ENCODE measurements at places on chromosomes 5 and 9.

- DNase-seq, result no peak
Measured at GRCh38 chr5:79021753-79022152, 36.6 kb upstream of the ARSB start.

DNA sequence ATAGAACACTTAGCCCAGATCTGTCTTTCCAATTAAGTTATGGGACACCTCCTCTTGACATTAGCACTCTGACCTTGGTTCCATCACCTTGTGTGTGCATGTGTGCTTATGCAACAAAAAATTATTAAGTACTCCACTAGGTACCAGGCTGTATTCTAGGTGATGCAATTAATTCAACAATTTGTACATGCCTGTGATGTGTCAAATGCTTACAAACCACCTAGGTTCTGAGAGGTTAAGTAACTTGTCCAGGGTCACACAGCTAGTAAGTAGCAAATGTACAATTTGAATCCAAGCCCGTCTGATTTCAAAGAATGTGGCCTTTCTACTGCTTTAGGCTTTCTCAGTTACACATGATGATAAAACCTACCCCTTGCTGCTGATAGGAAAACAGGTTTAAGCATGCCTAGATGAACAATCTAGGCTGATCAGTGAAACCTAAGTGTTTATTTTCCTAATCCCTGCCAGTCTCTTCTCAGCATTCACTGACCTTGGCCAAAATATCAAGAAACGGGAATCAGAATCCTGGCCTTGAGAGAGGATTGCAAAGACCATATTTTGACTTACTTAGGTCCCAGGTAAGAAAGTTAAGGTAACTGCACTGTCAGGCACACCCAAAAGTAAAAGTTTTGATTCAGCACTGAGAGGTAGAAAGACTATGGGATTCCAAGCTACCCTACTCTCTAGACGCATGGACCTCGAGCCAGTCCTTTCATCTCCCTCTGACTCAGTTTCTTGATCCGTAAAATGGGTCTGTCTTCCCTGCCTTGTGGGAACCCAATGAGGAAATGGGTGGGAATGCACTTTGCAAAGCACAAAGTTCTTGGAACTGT is 1.0 kb downstream of the TBC1D2 start:
- DNase-seq, result no peak

DNA sequence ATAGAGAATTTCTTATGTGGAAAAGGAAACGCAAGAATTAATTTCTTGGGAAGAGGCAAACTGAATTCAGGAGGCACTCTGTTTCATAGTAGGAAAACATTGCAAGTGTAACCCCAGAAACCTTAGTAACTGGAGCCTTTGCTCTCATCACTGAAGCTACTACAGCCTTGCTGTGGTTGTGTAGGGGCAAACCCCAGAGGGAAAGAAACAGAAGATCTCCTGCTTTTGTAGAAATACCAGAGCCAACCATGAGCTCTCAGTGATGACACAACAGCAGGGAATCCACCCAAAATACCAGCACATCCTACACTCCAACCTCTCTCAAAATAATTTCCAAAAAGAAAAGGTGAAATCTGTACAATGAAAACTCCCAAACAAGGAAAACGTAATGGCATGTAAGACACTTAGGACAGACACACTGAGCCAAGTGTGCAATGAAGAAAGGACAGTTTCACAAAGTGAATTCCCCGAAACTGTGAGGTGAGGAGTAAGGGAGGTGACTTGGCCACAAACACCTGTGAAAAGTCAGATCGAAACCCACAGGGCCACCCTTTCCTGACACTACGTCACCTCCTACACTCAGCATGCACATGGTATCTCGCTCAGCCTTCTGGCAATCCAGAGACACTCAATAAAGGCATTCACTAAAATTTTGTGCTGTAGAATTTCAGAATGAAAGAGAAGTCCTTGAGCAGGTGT is 8.5 kb upstream of the ACSL6 start:
- DNase-seq, result no peak

GRCh38 chr5:86337667-86338460 is 279.9 kb upstream of the COX7C start:
- DNase-seq, result no peak

DNA sequence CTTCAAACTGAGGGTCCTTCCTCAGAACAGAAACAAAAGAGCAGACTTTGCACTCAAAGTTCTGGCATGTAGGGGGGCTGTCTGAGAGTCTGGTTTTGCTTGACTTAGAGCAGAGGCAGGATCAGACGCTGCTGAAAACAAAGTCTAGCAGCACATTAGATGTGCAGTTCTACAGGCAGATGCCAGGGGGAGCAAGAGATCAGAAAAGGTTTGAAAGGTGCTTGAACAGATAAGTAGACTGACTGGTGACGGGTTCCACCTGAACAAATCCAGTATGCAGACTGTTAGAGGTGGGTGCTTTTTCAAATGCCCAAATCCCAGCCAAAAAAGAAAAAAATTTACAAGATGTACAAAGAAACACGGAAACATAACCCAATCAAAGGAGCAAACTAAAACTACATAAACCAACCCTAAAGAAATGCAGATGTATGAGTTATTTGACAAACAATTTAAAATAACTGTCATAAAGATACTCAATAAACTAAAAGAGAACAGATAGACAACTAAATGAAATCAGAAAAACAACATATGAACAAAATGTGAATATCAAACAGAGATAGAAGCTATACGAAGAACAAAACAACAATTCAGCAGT is 194.7 kb upstream of the FREM1 start:
- no peak for DNase-seq

Measured in fibroblast of skin of left biceps (primary cell).